GM12891 (cell line): ENCODE measurements at places on chromosomes 16 and 17.

DNA sequence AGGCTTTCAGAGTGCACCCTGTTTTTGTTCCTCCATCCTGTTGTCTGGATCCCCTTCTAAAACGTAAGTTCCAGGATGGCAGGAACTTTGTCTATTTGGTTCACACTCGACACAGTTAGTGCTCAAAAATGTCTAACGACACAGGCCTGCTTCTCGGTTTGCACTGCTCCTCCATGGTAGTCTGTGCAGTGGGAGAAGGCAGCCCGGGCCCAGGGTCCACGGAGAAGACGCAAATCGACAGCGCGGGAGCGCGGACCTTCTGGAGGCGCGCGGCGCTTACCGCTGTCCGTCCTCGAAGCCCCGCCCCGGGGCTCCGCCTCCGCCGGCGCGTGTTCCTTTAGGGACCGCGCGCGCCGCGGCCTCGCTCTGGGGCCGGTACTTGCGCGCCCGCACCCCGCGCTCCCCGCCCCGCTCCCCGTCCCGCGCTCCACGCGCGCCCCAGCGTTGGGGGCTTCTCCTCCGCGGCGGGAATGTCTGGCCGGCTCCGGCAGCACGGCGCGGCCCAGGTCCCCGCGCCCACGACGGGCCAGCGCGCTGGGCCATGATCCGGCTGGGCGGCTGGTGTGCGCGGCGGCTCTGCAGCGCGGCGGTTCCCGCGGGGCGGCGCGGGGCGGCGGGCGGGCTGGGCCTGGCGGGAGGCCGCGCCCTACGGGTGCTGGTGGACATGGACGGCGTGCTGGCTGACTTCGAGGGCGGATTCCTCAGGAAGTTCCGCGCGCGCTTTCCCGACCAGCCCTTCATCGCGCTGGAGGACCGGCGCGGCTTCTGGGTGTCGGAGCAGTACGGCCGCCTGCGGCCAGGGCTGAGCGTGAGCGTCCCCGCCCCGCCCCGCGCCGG is at the start of gene NT5M:
Gene NT5M, plus strand, starts transcription at position 364 of the 837 bp plus-strand sequence. Its CDS starts 178 bp downstream, at position 542.
- peak; percentile 78 for DNase-seq

- DNase-seq, result no peak
Observed at GRCh38 chr17:27417596-27418365, 38.5 kb upstream of the KSR1 start.

DNA sequence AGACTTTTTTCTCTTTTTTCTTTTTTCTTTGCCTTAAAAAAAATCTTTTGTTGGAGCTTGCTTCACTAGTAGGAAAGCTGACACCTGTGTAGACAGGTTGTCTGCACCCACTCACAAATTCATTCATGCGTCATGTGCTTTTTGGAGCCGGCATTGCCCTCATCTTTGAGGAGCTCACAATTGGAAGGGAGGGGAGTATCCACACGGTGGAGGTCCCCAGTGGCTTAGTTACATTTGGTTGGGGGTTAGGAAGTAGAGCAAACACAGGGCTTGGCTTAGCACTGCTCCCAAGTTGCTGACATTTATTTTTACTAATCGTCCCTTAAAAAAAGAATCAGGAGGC is 18.7 kb upstream of the MEIOB start:
- no peak for DNase-seq

DNA sequence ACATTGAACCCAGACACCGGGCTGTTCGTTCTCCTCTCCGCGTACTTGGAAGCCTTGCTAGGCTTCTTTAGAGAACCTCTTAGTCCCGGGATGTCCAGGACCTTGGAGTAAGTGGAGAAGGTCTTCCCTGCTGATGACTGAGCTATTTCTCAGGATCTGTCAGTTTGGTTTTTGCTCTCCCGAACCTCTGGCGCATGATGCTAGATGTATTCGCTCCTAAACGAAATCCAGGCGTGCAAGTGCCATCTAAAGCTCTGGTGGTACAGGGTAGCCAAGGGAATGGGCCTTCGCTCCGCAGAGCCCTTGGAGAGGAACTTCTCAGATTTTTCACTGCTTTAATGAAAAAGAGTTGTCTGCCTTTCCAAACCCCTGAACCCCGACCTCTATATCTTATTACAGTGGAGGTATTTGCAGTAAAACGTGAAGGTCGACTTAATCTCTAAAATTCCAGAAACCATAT is 547 bp downstream of the VMP1 start:
- DNase-seq, result peak; percentile 5

- no peak for DNase-seq
Observed at GRCh38 chr17:29591146-29591736, 1.7 kb upstream of the ANKRD13B start.

DNA sequence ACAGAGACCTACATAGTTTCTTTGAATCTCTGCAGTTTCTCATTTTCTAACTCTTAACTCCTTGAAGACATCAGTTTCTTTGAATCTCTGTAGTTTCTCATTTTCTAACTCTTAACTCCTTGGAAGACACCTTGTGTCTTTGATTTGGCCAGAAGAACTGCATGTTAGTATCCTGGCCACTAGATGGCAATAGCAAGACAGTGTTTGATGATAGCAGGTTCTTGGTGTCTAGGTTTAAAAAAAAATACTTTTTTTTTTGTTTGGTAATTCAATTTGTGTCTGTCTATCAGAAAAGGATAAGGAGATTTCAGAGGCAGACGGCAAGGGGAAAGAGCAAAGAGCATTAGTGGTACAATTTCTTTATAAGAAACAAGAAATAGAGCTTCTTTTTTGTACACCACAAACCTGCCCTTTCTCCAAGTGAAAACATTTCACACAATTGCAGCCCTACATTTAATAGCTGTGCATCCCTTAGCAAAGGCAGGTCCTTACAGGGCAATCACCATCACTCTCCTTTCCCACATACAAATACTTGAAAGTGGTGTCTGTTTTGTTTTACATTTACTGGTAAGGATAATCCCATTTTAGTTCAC is 1324.9 kb upstream of the CDH8 start:
- DNase-seq, result no peak

- no peak for DNase-seq
Observed at GRCh38 chr16:57152096-57153093, 33.4 kb downstream of the PSME3IP1 start.

GRCh38 chr17:54899201-54899600 is 1.5 kb upstream of the TOM1L1 start:
- DNase-seq, result no peak

DNA sequence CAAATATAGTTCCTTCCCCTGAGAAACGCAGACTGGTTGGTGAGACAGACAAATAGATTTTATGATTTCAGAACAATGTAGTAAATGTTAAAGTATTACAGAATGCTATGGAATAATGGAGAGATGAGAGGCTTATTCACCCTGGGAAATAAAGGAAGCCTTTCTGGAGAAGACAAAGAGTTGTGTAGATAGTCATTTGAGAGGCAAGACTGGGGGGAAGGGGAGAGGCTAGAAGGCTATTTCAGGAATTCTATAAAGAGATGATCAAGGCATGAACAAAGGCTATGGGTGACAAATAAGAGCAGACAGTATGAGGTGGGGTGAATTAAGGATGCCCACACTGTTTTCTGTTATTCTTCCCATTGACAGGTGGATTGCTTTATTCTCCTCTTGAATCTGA is 211.4 kb downstream of the GRIN2A start:
- DNase-seq, result no peak

- no peak for DNase-seq
Observed at GRCh38 chr16:19680881-19681340, 37.1 kb downstream of the KNOP1 start.

GRCh38 chr16:83870830-83871229 is 28.1 kb upstream of the MLYCD start:
- DNase-seq, result no peak

DNA sequence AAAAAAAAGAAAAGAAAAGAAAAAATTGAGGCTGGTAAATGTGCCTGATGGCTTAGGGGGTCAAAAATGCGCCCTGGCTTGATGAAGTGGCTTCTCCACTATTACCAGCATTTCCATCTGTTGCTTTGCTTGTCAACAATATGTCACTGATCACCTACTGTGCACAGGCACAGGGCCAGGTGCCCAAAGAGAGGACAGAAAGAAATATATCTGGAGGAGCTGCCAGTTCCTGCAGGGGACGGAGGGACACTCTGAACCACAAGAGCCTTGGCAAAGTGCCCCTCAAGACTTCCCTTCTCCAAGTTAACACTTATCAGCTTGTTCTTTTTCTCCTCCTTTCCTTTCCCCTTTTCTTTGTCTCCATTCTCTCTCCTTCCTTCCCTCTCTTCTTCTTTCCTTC is 34.7 kb downstream of the GINS3 start:
- no peak for DNase-seq

DNA sequence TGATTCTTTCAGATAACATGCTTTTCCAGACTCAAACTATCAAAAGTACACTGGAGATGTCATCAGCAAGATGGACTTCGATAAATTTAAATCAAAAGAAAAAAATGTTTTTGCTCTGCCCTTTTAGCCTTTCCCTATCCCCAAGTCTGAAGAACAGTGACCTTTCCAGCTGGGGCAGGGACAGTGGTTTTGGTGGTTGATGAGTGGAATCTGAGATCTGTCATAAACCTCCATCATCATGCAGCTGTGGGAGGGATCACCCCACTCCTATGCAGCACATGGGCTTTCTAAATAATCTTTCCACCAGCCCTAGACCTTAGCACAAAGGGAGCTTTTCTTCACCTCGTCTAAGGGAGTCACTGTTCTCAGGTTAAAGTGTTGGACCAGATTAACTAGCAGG is 869.5 kb upstream of the SOX9 start:
- no peak for DNase-seq

DNA sequence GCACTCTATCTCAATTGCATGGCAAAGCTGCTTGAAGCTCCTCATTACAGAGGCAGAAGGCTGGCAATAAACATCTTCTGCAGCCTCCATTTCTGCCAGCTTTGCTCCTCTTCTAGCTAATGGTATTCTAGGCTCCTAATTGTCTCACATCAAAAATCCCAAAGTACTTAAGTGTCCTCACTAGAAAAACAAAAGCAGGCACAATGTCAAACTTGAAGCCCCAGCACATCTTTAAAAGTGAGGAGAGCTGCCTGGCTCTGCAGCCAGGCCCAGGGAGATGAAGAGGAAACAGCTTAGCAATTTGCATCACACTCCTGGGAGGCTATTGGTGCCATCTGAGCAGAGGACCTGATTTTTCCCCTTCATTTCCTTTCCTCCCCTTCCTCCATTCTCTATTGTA is 197.1 kb downstream of the KCNJ2 start:
- no peak for DNase-seq

DNA sequence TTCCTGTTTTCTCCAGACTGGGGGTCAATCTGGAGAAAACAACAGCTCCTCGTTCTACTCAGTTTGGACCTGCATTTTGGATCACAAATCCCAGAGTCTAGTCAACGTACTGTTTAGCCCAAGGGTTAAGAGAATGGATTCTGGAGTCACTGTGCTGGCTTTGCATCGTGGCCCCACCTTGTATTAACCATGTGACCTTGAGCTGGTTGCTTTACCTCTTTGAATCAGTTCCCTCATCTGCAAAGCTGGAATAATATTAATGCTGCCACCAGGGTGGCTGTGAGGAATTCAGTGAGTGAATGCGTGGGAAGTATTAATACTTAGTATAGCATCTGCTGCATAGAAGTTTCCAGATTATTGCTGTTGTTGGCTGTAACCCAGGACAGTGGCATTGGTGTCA is 11.3 kb upstream of the DHRS7C start:
- no peak for DNase-seq

- no peak for DNase-seq
Observed at GRCh38 chr17:55776271-55776670, 25.4 kb downstream of the PCTP start.

DNA sequence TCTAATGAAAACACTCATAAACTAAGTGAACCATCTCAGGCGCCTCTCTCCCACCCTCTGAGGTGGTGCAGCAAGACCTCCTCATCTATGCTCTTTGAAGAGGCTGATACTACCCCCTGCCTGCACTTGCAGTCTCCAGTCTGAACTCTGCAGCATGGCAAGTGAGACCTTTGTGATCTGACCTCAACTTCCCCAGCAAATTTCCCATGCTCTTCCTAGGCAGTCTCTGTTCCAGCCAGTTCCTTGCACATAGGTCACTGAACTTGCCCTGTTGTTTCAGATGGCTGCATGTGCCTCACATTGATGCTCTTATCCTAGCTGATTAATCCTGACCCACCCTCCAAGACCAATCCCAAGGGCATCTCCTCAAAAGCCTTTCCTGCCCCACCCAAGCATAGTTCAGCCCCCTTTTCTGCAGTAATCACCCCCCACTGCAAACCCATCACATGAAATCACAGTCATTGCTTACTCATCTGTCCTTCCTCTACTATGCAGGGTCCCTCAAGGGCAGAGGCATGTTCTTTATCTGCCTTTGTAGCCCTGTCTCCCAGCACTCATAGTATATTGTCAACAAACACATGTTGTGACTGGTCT is 42.0 kb downstream of the TBX21 start:
- no peak for DNase-seq

DNA sequence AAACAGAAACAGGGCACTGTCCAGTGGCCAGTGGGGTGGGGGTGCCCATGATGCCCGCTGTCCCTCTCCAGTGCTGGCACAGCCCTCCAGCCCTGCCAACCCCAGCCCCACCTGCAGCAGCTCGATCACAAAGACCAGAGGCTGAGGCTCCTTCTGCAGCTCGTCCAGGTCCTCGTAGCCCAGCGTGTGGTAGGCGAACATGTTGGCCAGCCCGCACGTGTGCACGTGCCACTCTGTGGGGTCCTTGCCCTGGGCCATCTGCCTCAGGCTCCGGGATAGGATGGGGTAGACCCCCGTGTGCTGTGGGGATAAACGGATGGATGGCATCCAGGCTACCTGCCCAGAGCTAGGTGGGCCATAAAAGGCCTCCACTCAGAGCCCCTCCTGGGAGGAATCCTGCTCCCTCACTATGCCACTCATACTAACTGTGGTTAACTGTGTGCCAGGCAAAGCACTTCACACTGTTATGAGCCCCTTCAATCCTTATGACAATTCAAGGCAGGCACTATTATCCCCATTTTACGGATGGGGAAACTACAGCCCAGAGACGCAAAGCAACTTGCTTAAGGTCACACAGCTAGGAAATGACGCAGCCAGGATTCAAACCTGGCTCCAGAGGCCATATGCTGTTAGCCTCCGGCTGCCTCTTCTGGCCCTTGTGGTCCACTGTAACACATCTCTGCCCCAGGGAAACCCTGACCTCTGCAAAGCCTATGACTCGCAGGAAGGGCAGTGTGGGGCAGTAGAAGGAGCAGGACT is 6.5 kb downstream of the AIPL1 start:
- DNase-seq, result no peak

GRCh38 chr16:65722429-65722828 is 600.6 kb upstream of the CDH11 start:
- no peak for DNase-seq
